ENCODE measurements at places on chromosomes 16 and 17.

DNA sequence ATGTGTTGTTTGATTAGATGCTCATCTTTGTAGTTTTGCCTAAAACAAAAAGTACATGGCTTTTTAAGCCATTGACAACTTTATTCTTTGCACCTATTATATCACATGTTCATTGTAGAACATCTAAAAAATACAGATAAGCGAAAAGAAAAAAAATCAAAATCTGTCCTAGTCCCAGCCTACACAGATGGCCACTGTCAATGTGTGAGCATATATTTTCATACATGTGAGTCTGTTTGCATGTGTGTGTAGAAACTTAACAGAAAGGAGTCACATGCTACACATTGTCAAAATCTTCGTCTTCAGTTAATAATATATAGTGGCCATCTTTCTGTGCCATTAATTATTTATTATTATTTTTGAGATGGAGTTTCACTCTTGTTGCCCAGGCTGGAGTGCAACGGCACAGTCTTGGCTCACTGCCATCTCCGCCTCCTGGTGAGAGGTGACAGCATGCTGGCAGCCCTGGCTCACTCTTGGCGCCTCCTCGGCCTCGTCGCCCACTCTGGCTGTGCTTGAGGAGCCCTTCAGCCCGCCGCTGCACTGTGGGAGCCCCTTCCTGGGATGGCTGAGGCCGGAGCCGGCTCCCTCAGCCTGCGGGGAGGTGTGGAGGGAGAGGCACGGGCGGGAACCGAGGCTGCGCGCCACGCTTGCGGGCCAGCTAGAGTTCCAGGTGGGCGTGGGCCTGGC, 68.5 kb upstream of the AMZ2 start:
- H3K4me1 ChIP-seq: peaks cover 59% of the 10 kb centered on the region
- no peak for DNase-seq
- no peak overlapping the region for H3K4me3 ChIP-seq
- no peak overlapping the region for H3K27ac ChIP-seq
- H3K36me3 ChIP-seq: no peaks in the 10 kb centered on the region

GRCh38 chr17:39801055-39801454, 63.1 kb downstream of the IKZF3 start:
- no peaks in the 10 kb centered on the region for H3K27me3 ChIP-seq
- H3K36me3 ChIP-seq: peaks cover 34% of the 10 kb centered on the region
- H3K4me1 ChIP-seq: peaks cover 67% of the 10 kb centered on the region
- H3K4me3 ChIP-seq: peak overlapping the region; percentile 68

GRCh38 chr16:2040787-2041522, 6.7 kb downstream of the NTHL1 start:
- H3K4me1 ChIP-seq: no peaks in the 10 kb centered on the region
- H3K4me3 ChIP-seq: no peak overlapping the region
- H3K27ac ChIP-seq: no peak overlapping the region
- DNase-seq: no peak

DNA sequence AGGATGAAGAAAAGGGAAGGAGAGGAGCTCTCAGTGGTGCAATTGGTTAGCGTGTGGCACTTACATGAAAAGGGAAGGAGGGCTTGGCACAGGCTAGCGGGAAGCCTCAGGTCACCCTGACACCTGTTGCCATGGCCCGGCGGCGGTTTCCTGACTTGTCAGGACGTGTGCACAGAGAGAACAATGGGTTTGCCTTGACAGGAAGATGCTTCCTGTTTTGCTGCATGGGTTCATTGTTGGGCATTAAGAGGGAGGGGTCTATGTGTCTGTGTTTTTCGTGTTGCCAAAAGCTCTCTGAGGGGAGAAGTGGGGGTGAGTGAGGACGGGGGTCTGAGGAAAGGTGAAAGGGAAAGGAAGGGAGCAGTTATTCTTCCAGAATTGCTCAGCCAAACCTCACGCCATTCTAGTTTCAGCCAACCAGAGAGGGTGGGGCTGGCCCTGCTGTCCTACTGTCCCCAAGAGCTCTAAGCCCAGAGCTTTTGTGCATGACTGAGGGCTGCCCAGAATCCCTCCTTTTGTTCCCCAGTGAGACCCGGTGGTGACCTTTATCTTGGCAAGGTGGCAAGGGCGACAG, 17.1 kb upstream of the CCR7 start:
- H3K4me3 ChIP-seq: peak overlapping the region; percentile 75
- H3K4me1 ChIP-seq: peaks cover 59% of the 10 kb centered on the region
- peak overlapping the region; percentile 95 for H3K27ac ChIP-seq
- peak; percentile 80 for DNase-seq

- H3K36me3 ChIP-seq: peaks cover 1% of the 10 kb centered on the region
- H3K27me3 ChIP-seq: peaks cover 11% of the 10 kb centered on the region
These were observed 8.2 kb upstream of the MARCHF10 start for GRCh38 chr17:62816282-62816839.

GRCh38 chr16:89921702-89922476, 1.3 kb upstream of the TUBB3 start:
- H3K4me1 ChIP-seq: peaks cover 18% of the 10 kb centered on the region
- no peak overlapping the region for H3K27ac ChIP-seq
- DNase-seq: no peak

DNA sequence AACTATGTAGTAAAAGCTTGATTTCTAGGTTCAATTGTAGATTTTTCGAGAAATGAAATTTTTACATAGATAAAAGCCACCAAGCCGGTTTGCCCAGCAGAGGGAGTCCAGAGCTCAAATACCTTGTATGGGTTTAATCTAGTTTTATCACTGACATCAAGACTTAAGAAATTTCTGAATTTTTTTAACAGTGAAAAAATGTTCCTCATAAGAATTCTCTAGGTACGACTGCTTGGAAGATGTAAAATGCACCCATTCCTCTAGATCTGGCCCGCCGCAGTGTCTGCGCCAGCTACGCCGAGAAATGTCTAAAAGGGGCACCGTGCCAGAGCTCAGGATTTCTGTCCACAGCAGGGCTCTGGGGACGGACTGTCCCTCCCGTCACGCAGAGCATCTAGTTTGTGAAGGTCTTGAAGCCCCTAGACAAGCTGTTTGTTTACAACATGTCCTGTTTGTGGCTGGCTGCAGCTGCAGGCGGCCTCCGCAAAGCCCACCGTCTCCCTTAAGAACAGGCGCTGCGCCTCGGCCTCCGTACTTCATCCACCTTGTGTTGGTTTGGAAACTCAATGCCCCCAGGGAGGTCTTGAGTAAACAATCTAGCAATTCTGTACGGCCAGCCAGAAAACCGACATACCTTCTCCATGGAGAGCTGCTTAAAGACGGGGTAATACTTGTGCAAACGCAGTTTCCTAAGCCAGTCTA, 24.8 kb downstream of the MAP1LC3B start:
- H3K4me3 ChIP-seq: no peak overlapping the region
- H3K36me3 ChIP-seq: peaks cover 73% of the 10 kb centered on the region

GRCh38 chr17:65662196-65662595, 100.7 kb upstream of the AXIN2 start:
- no peak overlapping the region for H3K4me3 ChIP-seq
- peaks cover 2% of the 10 kb centered on the region for H3K4me1 ChIP-seq
- no peak overlapping the region for H3K27ac ChIP-seq
- no peak for DNase-seq
- peaks cover 1% of the 10 kb centered on the region for H3K27me3 ChIP-seq
- peaks cover 2% of the 10 kb centered on the region for H3K36me3 ChIP-seq

- no peak overlapping the region for H3K27ac ChIP-seq
These were observed 28.3 kb upstream of the HOXB13 start for GRCh38 chr17:48756830-48757251.

- H3K36me3 ChIP-seq: peaks cover 10% of the 10 kb centered on the region
- H3K27ac ChIP-seq: peak overlapping the region; percentile 87
- H3K4me3 ChIP-seq: no peak overlapping the region
- DNase-seq: no peak
- no peaks in the 10 kb centered on the region for H3K27me3 ChIP-seq
These were observed 7.3 kb upstream of the DPEP3 start for GRCh38 chr16:67987460-67988160.

DNA sequence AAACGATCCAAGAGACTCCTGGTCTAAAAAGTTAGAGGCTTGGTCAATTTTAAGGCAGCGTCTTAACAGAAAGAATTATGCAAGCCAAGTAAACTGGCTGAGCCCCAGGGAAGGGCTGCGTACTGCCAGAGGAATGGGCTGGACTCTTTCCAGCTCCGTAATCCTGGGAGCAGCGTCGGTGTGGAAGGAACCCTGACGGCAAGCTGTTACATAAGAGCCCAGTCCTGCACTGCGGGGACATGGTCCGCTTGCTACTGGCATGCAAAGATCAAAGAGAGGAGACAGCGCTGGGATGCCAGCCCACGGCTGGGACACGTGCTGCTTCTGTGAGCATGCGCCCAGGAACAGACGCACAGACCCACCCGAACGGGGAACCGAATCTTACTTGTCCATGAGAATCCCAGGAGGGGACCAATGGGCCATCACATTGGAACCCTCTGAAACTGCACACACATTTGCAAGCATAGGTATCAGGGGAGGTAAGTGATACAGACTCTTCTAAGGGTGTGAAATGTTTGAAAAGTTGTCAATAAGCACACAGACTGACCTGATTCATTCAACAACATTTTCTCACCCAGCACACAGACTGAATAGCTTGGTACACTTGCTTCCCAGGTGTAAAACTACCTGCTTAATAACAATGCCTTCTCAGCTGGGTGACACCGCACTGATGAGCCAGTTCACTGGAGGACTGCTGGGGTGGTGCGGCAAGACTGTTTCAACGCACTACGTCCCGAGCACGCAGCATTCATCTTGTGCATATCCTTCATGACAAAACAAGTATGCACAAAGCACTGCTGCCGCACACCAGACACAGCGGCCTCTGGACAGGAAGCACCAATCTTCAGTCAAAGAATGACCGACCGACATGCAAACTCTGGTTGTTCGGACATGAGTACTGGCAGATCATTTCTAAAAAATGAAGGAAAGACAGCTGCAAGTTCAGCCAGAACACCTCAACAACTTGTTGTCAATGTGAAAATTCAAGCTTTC, 94.9 kb downstream of the ANKRD11 start:
- H3K4me1 ChIP-seq: peaks cover 27% of the 10 kb centered on the region
- H3K27ac ChIP-seq: peak overlapping the region; percentile 89
- H3K4me3 ChIP-seq: peak overlapping the region; percentile 34
- DNase-seq: no peak

DNA sequence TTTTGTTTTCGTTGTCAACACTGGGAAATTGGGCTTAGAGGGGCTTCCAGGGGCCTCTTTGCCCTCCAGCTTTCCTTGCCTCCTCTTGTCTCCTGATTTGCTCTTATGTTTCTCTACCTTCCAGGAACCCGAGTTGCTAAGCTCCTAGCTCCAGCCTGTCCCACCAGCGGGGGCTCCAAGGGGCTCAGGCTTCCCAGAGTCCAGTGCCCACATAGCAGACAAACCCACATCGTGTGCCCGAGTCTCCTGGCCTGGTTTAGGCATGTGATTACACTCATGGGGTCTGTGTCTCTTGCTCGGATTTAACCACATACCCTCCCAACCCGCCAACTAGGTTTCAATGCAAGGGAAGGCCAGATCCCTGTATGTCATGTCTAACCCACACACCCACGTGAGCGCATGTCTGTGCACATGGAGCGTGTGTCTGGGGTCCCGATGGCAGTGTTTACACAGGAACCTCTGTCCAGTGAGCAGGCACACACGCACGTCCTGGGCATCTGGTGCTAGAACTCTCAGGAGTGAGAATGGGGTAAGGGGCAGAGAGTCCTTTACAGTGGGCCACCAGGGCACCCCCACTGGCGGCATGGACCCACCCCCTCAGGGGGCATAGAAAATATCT, 76.1 kb upstream of the MED9 start:
- no peak overlapping the region for H3K4me3 ChIP-seq
- H3K36me3 ChIP-seq: no peaks in the 10 kb centered on the region
- DNase-seq: no peak
- peak overlapping the region; percentile 90 for H3K27ac ChIP-seq

GRCh38 chr16:15757630-15758251, 99.1 kb downstream of the MYH11 start:
- no peak overlapping the region for H3K27ac ChIP-seq
- H3K27me3 ChIP-seq: peaks cover 5% of the 10 kb centered on the region
- H3K4me1 ChIP-seq: peaks cover 19% of the 10 kb centered on the region
- DNase-seq: peak; percentile 8
- H3K4me3 ChIP-seq: no peak overlapping the region
- H3K36me3 ChIP-seq: no peaks in the 10 kb centered on the region

DNA sequence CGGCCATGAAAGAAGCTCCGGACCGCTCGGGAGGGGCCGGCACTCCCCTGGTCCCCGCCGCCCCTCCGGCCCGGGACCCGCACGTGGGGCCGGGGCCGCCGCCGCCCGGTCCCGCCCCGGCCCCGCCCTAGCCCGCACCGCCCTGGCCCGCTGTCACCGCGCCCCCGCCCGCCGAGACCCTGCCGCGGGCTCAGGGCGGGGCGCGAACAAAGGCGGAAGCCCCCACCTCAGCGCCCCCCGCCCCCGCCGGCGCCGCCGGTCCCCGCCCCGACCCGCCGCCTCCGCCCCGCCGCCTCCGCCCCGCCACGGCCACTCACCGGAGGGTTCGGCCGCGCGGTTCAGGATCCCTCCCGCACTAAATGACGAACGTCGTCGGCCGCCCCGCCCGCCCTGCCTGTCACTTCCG, at the start of gene ARHGDIA:
Gene ARHGDIA (minus strand): TSS at position 357 of the 406 bp plus-strand sequence. CDS start 1,407 bp downstream, outside the sequence.
- H3K27ac ChIP-seq: peak within 1 kb of the TSS; percentile 92
- H3K36me3 ChIP-seq: peaks cover 2% of the 10 kb centered on the region
- no peaks in the 10 kb centered on the region for H3K27me3 ChIP-seq
- peaks cover 50% of the 10 kb centered on the region for H3K4me1 ChIP-seq
- no peak for DNase-seq

GRCh38 chr16:31453255-31454204, 5.8 kb upstream of the ARMC5 start:
- no peak overlapping the region for H3K4me3 ChIP-seq
- peak overlapping the region; percentile 93 for H3K27ac ChIP-seq
- H3K27me3 ChIP-seq: no peaks in the 10 kb centered on the region
- peaks cover 53% of the 10 kb centered on the region for H3K4me1 ChIP-seq
- H3K36me3 ChIP-seq: no peaks in the 10 kb centered on the region

- no peak overlapping the region for H3K27ac ChIP-seq
- H3K4me3 ChIP-seq: no peak overlapping the region
- H3K36me3 ChIP-seq: no peaks in the 10 kb centered on the region
- H3K4me1 ChIP-seq: no peaks in the 10 kb centered on the region
- DNase-seq: no peak
These were observed 50.2 kb downstream of the CDK5R1 start for GRCh38 chr17:32536736-32537643.

DNA sequence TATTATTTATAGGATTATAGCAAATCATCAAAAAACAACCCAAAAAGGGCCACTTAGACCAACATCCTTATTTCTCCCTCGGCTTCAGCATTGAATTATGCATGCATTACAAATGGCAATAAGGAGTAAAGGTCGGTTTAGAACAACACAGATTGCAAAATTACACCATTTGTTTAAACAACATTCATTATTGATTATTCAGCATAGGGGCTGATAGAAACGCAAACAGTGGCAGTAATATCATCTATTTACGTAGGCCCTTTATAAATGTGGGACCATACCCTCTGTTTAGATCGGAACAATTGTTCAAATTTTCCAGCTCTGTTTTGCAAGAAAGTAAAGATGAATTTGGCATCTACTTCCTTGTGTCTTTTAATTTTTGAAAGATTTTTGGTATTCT, 153.3 kb downstream of the WWOX start:
- H3K4me1 ChIP-seq: peaks cover 3% of the 10 kb centered on the region
- H3K36me3 ChIP-seq: no peaks in the 10 kb centered on the region
- no peak for DNase-seq
- H3K27ac ChIP-seq: no peak overlapping the region
- no peaks in the 10 kb centered on the region for H3K27me3 ChIP-seq
- no peak overlapping the region for H3K4me3 ChIP-seq

- no peaks in the 10 kb centered on the region for H3K27me3 ChIP-seq
- H3K27ac ChIP-seq: peak overlapping the region; percentile 75
- peaks cover 56% of the 10 kb centered on the region for H3K4me1 ChIP-seq
- peak overlapping the region; percentile 75 for H3K4me3 ChIP-seq
These were observed 82.2 kb downstream of the TNRC6C start for GRCh38 chr17:78040440-78041385.

- H3K4me1 ChIP-seq: peaks cover 24% of the 10 kb centered on the region
- no peak overlapping the region for H3K27ac ChIP-seq
- no peak overlapping the region for H3K4me3 ChIP-seq
- H3K36me3 ChIP-seq: peaks cover 5% of the 10 kb centered on the region
These were observed 20.4 kb downstream of the TEX2 start for GRCh38 chr17:64242633-64243032.
